ENCODE measurements at places on chromosomes 3 and 15.

DNA sequence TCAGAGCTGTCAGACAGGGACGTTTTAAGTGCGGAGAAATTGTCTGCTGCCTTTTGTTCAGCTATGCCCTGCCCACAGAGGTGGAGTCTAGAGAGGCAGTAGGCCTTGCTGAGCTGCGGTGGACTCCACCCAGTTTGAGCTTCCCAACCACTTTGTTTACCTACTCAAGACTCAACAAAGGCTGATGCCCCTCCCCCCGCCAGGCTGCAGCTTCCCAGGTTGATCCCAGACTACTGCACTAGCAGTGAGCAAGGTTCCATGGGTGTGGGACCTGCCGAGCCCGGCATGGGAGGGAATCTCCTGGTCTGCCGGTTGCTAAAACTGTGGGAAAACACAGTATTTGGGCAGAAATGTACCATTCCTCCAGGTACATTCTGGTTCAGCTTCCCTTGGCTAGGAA, 282.1 kb downstream of the VGLL3 start:
- no peak for DNase-seq

DNA sequence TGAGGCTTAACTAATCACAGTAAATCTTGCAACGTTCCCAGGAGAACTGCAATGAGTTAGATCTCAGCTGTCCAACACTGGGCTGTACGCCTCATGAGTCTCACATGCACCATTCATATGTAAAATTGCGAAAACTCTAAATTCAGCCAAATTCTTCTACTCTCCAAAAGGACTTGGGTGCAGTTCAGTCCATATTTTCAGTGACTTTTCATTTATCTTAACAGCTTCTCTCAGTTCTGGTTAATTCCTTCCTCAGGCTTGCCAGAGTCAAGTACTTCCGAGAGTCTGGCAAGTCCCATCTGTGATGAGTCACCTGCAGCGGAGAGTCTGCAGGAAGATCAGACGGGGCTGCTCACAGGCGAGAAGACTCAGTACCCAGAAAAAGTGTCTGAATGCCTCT, 11.5 kb downstream of the CCDC80 start:
- DNase-seq: no peak

GRCh38 chr15:53841651-53842050, 82.2 kb upstream of the WDR72 start:
- no peak for DNase-seq

GRCh38 chr3:175102161-175102560, 243.0 kb downstream of the NAALADL2 start:
- no peak for DNase-seq

GRCh38 chr3:123984350-123984749, 7.6 kb downstream of the ROPN1 start:
- no peak for DNase-seq

Data from memory B cell (primary cell).